Activated CD4-positive, alpha-beta memory T cell treated with anti-CD3 and anti-CD28 coated beads, Interleukin-2, amount 10 ng/mL, durations not matched to agents 7 days and 5 days (primary cell): ENCODE measurements at places on chromosomes 3 and 15. TPM values are rescaled to one million over a fixed set of nuclear protein-coding genes. Genes with fewer than 3 reads are reported as not detected.

DNA sequence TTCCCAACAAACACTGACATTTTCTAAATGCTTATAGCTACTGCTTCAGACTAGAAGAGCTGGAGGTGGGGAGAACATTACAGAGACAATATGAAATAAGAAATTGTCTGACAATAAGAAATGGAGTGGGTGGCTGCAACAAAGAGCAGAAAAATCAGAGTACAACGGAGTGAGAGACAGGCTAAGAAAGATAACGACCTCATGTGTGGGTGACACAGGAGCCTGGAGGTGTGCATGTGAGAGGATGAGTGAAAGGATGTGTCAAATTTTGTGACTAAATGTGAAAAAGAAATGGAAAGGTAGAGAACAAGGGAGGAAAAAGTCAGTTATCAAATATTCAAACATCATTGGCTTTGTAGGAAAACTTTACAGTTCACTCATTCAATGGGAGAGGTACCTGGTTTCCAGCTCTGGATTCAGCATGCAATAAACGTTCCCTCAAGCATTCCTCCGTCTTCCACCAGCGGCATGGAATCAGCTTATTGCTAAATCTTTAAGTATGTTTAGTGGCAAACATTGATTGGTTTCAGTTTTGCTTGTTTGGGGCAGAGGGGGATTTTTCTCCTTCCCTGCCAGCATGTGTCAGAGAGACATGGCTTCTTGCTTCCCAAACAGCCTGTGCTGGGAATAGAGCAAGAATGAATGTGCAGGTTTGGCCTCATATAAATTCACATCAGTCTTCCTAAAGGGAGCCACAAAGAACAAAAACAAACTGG is 103.8 kb upstream of the CHRM5 start:
- H3K36me3 ChIP-seq, result peaks cover 12% of the 10 kb centered on the region
- H3K27me3 ChIP-seq, result no peaks in the 10 kb centered on the region
- DNase-seq, result no peak
- H3K27ac ChIP-seq, result no peak overlapping the region

Gene CDHR4
- not detected for total RNA-seq

DNA sequence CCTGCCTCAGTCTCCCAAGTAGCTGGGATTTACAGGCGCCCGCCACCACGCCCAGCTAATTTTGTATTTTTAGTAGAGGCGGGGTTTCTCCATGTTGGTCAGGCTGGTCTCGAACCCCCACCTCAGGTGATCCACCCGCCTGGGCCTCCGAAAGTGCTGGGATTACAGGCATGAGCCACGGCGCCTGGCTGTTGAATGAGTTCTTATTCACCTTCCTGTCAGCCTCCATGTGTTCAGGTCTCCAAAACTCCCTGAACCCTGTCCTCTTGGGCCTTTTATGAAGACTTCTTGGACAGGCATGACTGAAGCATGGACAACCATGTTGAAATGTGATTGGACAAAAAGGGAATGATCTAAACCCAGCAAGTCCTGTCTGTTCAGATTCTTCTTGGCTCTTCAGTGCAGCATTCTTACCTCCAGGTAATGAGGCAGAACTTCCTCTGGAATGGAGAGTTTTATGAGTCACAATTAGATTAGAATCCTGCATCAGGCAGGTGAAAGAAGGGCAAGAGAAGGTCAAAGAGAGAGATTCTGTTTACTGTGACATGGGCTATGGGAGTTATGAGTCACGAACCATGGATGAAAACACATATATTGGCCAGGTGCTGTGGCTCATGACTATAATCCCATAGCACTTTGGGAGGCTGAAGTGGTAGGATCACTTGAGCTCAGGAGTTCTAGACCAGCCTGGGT is 23.1 kb upstream of the EIF4A2 start:
- H3K27ac ChIP-seq, result no peak overlapping the region
- H3K4me3 ChIP-seq, result no peak overlapping the region
- peaks cover 3% of the 10 kb centered on the region for H3K4me1 ChIP-seq
- no peaks in the 10 kb centered on the region for H3K36me3 ChIP-seq
- DNase-seq, result no peak

- peaks cover 63% of the 10 kb centered on the region for H3K36me3 ChIP-seq
- no peak overlapping the region for H3K4me3 ChIP-seq
- peaks cover 6% of the 10 kb centered on the region for H3K4me1 ChIP-seq
- H3K27me3 ChIP-seq, result no peaks in the 10 kb centered on the region
- no peak for DNase-seq
Observed at GRCh38 chr15:34889476-34889875, 80.1 kb downstream of the AQR start.

Gene PIK3CA
- total RNA-seq, result 26.2 TPM

- H3K27ac ChIP-seq, result no peak overlapping the region
- no peak overlapping the region for H3K4me3 ChIP-seq
- no peaks in the 10 kb centered on the region for H3K4me1 ChIP-seq
- no peaks in the 10 kb centered on the region for H3K27me3 ChIP-seq
- no peaks in the 10 kb centered on the region for H3K36me3 ChIP-seq
Observed at GRCh38 chr15:71807691-71808091, 2.7 kb upstream of the NR2E3 start.

GRCh38 chr3:106333911-106334618 is 465.3 kb upstream of the CBLB start:
- peaks cover 76% of the 10 kb centered on the region for H3K4me1 ChIP-seq
- H3K4me3 ChIP-seq, result peak overlapping the region; percentile 44
- H3K27me3 ChIP-seq, result no peaks in the 10 kb centered on the region
- peaks cover 10% of the 10 kb centered on the region for H3K36me3 ChIP-seq
- H3K27ac ChIP-seq, result peak overlapping the region; percentile 80

Gene ZBED2
- total RNA-seq, result 38.7 TPM

DNA sequence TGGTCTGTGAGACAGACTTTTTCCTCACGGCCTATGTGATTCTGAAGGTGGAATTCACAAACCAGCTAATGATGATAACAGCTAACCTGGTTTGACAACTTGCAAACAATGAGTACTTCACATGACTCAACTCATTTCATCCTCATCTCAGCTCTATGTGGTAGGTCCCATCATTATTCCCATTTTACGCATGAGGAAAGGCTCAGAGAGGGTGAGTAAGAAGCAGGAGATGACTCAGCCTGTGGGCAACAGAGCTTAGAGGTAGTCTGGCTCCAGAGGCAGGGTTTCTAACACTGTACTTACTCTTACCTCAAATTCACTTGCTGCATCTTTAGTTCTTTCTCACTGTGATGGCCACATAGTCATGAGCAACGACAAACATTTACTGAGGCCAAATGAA is 25.8 kb upstream of the PSMD6 start:
- peaks cover 7% of the 10 kb centered on the region for H3K4me1 ChIP-seq
- H3K4me3 ChIP-seq, result no peak overlapping the region
- no peak overlapping the region for H3K27ac ChIP-seq
- H3K27me3 ChIP-seq, result peaks cover 10% of the 10 kb centered on the region

Gene DAPK2
- total RNA-seq, result 3.2 TPM

- no peak overlapping the region for H3K4me3 ChIP-seq
- no peak overlapping the region for H3K27ac ChIP-seq
- peaks cover 2% of the 10 kb centered on the region for H3K4me1 ChIP-seq
- no peaks in the 10 kb centered on the region for H3K27me3 ChIP-seq
- no peak for DNase-seq
- H3K36me3 ChIP-seq, result no peaks in the 10 kb centered on the region
Observed at GRCh38 chr3:156837115-156837514, 11.0 kb downstream of the LEKR1 start.

DNA sequence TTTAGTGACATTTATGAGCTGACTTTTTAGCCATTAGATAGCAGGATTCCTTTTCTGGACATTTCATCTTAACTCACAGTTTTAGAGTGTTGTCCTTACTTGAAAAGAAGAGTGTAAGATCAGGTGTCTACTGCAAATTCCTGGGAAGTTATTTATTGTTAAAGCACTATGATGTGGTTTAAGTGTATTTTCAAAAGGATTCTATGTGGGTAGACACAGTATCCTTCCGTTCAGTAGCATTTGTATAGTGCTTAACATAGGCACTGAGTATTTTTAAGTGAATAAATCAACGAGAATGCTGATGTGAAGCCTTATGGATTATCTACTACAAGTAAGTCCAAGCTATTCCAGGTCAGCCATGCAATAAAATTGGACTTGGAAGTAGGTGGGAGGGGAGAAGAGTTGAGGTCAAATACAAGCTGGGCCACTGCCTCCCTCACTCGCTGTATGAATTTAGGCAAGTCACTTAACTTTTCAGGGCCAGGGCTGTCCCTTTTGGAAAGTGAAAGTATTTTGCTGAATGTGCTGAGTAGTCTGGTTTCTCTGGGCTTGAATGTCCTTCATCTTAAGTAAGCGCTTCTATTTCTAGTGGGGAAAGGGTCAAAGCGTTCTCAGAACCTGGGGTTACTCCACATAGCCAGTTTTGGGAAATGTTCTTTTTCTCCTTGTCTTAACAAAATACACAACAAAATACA is 48.6 kb downstream of the GAP43 start:
- H3K36me3 ChIP-seq, result no peaks in the 10 kb centered on the region
- H3K27ac ChIP-seq, result no peak overlapping the region
- no peak overlapping the region for H3K4me3 ChIP-seq
- H3K27me3 ChIP-seq, result peaks cover 9% of the 10 kb centered on the region
- H3K4me1 ChIP-seq, result peaks cover 4% of the 10 kb centered on the region

- H3K4me1 ChIP-seq, result no peaks in the 10 kb centered on the region
- no peaks in the 10 kb centered on the region for H3K27me3 ChIP-seq
- no peaks in the 10 kb centered on the region for H3K36me3 ChIP-seq
- no peak for DNase-seq
Observed at GRCh38 chr3:110352841-110353604, 718.6 kb upstream of the NECTIN3 start.

DNA sequence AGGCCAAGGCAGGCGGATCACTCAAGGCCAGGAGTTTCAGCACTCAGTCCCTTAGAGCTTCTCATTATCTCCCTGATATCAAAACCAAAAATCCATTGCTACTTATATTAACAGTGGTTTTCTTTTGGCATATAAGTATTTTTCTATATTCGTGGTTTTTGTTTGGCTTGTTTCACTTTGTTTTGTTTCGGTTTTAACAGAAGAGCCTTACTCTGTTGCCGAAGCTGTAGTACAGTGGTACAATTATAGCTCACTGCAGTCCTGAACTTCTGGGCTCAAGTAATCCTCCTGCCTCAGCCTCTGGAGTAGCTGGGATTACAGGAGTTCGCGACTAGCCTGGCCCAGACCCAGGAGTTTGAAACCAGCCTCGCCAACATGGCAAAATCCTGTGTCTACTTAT is 42.5 kb upstream of the ARHGEF26 start:
- H3K4me1 ChIP-seq, result no peaks in the 10 kb centered on the region
- DNase-seq, result no peak
- H3K4me3 ChIP-seq, result no peak overlapping the region
- H3K36me3 ChIP-seq, result no peaks in the 10 kb centered on the region

Gene KNG1
- not detected for total RNA-seq

Gene OR5K4
- total RNA-seq, result not detected

DNA sequence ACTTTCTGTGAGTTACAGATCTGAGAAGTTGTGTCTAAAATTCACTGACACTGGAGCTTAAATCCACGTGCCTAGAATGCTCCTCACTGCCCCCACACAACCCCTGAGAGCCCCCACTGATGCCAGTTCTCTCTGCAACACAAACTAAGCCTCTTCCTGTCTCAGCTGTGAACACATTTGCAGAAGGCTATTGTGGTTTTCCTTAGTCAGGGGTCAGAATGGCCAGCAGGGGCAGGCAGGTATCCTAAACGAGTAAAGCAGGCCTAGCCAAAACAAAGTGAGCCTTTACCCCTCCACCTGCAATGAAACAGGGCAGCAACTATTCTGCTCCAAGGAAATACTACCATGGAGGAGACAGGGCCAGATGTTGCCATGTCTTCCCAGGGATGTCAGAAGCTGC is 78.6 kb downstream of the FHIT start:
- H3K4me3 ChIP-seq, result no peak overlapping the region
- no peak for DNase-seq
- no peaks in the 10 kb centered on the region for H3K36me3 ChIP-seq
- H3K4me1 ChIP-seq, result no peaks in the 10 kb centered on the region
- no peaks in the 10 kb centered on the region for H3K27me3 ChIP-seq

- no peak overlapping the region for H3K27ac ChIP-seq
- no peak for DNase-seq
- H3K4me1 ChIP-seq, result no peaks in the 10 kb centered on the region
- no peaks in the 10 kb centered on the region for H3K27me3 ChIP-seq
- H3K36me3 ChIP-seq, result no peaks in the 10 kb centered on the region
Observed at GRCh38 chr3:117587416-117587815, 877.8 kb downstream of the TUSC7 start.

DNA sequence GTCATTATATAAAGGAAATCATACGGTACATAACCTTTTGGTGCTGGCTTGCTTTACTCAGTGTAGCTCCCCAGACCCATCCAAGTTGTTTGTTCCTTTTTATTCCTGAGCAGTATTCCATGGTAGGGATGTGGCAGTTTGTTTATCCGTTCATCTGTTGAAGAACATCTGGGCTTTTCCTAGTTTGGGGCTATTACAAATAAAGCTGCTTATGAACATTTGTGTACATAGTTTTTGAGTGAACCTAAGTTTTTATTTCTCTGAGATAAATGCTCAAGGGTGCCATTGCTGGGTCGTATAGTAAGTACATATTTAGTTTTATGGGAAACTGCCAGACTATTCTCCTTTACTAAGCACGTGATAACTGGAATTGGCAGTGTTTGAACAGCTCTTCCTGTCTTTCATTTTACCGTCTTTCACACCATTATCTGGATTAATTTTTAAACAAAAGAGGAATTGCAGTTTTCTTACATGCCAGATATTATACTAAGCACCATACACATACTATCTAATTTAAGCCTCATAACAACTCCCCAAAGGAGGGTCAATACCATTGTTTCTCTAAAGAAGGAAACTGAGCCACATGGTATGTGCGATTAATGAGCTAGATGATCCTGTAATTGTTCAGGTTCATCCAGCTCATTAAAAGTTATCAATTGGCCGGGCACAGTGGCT is 85.6 kb downstream of the PTPRG start:
- H3K27me3 ChIP-seq, result no peaks in the 10 kb centered on the region
- no peak overlapping the region for H3K27ac ChIP-seq
- H3K4me1 ChIP-seq, result no peaks in the 10 kb centered on the region
- no peaks in the 10 kb centered on the region for H3K36me3 ChIP-seq

Gene C3orf70
- total RNA-seq, result not detected

DNA sequence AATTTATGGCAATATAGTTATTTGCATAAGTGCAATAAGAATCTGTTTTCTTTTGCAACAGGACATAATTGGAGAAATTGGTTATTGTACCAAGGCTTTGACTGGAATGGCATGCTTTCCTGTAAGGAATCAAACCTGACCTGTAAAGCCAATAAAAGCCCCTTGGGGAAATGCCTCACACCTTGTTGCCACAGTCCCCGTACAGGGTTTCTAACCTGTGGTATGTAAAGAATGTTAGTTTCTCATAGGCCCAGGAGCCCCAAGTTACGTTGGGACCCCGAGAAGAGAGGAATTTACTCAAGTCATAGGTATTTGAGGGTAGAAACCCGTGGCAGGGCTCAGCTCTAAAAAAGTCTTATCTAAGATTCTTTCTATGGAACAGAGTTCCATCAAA is 441.4 kb downstream of the IGSF11 start:
- H3K27me3 ChIP-seq, result no peaks in the 10 kb centered on the region
- no peaks in the 10 kb centered on the region for H3K4me1 ChIP-seq
- DNase-seq, result no peak
- no peak overlapping the region for H3K27ac ChIP-seq
- no peaks in the 10 kb centered on the region for H3K36me3 ChIP-seq

Gene CYP1A1
- total RNA-seq, result 2.1 TPM

DNA sequence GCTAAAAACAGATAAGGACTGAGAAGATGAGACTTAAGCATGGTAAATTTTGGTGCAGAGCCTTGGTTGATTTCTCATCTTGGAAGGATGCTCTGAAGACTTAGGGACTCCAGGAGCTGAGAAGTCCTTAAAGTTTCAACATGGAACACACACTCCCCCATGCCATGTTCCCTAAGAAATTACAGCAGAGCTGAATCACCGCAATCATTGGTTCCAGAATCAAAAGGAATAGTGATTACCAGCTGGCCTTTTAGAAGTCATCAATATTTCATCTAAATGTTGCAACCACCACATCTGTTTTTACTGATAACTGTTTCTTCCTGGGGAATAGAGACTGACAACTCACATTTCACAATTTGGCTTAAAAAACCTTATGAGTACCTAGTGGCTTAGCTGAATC is 229.3 kb downstream of the MINAR1 start:
- no peak overlapping the region for H3K4me3 ChIP-seq
- H3K4me1 ChIP-seq, result no peaks in the 10 kb centered on the region
- no peak for DNase-seq
- peaks cover 17% of the 10 kb centered on the region for H3K27me3 ChIP-seq
